ENCODE measurements at places on chromosomes 1 and 21.

DNA sequence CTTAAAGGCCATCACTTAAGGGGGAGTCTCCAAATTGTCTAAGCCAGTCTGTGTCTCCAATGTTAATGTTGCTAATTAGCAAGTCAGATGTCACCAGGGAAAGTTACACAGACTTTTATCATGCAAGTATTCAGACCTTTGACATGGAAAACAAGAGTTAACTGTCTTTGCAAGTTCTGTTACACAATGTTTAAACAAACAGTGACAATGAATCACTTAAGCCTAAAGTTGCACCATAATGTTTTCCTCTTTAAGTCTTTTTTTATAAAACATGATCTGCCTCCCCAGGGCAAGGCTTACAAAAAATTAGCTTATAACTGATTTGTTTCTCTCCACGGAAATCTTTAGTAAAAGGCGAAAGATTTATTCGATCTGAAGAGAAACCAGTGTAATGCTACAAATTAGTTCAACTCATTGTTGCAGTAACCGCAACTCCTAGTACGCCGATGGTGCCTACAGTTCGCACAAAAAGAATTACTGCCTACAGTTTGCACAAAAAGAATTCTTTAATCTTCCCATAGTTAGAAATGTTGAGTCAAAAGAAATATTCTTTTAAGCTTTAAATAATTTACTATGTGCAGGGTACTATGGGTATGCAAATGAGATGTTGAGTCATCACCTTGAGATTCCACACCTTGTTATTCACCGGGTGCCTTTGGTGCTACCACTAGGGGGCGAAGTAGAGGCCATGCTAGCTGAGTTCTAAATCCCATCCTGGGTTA lies 45.3 kb downstream of the HHAT start:
- DNase-seq: no peak

GRCh38 chr1:81921851-81922462 lies 121.2 kb downstream of the ADGRL2 start:
- no peak for DNase-seq

DNA sequence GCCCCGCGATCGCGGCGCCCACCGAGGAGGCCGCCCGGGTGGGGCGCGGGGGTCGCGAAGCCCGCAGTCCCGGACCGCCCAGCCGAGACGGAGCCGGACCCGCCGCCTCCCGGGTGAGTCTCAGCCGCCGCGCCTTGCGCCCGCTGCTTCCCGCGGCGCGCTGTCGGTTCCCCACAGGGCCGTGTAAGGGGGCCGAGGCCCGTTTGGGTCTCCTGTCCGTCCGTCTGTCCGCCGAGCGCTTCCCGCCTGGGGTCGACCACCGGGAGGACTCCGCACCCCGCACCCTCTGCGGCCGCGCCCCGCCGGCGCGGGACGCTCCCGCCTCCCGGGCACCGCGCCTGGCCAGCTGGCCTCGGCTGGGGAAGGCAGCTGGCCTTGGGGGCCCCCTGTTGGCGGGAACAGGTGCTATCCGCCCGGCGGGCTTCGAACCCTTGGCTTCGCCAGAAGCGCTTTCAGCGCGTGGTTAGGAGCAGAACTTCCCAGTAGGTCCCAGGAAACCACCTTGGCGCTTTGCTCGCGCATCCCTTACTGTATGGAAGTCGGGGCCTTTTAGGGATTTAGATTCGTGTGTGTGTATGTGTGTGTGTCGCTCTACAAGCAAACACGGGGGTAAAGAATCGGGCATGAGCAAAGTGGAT lies 414 bp downstream of the TMEM51 start:
- peak; percentile 77 for DNase-seq

GRCh38 chr1:228352677-228353481 lies 53.8 kb downstream of the TRIM11 start:
- no peak for DNase-seq

DNA sequence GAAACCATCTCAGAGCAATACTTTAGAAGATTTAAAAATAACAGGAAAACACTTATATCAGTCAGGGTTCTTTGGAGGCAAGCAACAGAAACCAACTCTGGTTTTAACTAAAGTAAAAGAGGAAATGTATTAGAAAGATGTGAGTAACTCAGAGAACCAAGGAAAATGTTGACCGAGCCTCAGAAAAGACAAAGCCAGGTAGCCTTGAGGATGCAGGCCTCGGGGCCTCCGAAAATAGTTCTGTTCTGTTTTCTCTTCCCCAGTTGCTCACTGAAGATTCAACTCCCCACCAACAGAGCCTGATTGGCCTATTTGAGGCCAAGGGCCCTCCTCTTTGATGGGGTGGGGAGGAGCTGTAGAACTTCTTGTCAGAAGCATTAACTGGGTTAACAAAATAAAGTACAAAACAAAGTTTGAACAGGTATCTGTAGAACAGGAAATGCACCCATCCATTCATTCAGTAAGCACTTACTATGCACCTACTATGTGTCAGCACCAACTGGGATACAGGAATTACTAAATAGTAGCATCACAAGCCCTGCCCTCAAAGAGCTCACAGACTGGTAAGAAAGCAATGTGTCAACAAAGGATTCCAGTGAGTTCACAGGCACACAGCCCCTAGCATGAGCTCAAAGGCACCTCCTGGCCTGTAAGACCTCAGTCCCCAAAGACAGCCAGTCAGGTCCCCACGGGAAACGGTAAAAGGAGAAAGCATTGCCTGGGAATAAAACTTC lies 12.6 kb downstream of the SLAMF8 start:
- DNase-seq: no peak

DNA sequence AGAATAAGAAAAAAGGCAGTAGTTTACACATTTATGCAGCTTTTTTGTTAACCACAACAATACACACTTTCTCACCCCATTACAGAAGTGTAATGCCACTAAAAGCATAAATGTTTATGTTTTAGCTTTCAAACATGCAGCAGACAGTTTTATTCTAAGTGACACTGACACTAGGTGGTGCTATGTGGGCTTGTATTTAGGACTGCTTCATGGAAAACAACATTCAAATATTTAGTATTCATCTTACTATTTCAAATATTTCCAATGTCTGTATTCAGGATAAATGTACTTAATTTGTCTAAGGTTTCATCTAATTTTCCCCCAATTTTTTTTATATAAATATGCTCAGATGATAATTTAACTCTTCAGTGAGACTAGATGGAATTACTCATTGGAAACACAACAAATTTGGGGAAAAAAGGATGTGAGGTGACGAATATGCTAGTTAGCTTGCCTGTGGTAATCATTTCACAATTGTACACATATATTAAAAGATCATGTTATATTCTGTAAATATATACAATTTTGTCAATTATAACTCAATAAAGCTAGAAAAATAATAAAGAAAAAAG lies 71.4 kb downstream of the USP1 start:
- DNase-seq: no peak

DNA sequence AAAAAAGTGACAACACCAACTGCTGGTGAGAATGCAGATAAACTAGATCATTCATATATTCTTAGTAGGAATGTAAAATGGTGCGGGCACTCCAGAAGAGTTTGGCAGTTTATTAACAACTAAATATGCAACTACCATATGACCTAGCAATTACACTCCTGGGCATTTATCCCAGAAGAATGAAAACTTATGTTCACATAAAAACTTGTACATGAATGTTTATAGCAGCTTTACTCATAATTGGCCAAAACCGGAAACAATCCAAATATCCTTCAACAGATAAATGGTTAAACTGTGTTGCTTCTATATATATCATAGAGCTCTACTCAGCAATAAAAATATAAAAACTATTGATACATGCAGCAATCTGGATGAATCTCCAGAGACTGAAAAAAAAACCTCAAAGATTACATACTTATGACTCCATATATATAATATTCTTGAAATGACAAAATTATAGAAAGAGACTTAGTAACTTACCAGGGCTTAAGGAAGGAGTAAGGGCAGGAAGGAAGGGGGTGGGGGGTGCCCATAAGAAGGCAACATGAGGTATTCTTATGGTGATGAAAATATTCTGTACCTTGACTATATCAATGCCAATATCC lies 99.9 kb downstream of the KCNH1 start:
- DNase-seq: no peak

DNA sequence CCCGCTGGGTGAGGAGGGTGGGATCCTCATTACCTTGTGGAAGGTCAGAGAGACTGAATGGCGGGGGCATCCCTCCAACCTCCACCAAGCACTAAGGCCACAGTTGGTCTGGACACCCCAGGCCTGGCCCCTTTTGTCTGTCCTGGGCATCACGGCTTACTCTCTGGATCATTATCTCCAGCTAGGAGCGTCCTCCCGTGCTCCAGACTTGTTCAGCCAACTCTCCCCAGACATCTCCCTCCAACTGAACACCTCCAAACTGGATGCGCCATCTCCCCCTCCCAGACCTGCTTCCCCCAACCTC lies 7.3 kb upstream of the GJB5 start:
- no peak for DNase-seq

- DNase-seq: no peak
Measured at GRCh38 chr1:61561666-61562065, 163.3 kb downstream of the TM2D1 start.

GRCh38 chr1:162107911-162108310 lies 38.4 kb downstream of the NOS1AP start:
- no peak for DNase-seq

- no peak for DNase-seq
Measured at GRCh38 chr1:192901500-192901899, 92.7 kb downstream of the RGS2 start.

DNA sequence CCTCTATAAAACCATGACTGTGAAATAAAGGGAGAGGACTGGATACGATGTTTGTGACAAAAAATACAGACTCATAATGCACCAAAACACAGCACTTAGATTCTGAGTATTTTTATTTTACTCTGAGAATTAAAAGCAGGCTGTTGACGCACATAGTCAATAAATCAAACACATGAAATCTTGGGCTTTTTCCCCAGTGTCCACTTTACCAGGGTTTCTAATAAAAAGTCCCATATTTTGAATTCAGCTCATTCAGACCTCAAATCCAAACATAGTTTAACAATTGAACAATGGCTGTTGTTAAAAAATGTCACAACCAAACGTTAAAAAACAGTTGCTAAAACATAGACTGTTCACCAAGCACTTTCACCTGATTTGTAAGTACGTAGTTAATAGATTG lies 553.4 kb downstream of the LTN1 start:
- no peak for DNase-seq

DNA sequence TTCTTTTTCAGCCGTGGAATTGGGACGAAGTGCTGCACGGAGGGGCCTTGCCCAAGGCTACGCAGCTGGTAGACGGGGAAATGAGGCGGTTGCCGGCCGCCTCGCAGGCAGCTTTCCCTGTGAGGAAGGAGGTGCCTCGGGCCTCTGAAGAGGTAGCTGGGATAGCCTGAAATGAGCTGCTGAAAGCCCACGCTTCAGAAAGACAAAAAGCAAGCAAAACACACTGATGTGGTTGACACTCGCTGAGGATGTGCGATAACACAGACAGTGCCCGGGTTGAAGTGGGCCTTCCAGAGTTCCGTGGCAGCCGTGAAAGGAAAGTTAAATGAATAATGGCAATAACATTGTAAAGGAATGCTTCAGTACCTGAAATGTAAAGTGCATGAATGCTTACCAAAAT lies 47.2 kb downstream of the S1PR1 start:
- DNase-seq: no peak

DNA sequence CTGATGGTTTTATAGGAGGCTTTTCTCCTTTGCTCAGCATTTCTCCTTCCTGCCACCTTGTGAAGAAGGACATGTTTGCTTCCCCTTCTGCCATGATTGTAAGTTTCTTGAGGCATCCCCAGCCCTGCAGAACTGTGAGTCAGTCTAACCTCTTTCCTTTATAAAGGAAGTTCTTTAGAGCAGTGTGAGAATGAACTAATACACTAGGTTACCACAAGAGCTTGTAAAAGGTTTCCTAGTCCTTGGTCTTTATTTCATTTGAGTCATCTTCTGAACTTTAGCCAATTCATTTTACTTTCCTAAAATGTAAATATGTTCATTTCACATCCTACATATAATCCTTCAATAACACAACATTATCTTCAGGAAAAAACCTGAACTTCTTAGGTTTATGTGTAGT lies 365.3 kb downstream of the HHIPL2 start:
- no peak for DNase-seq

GRCh38 chr1:212438831-212439237 lies 6.1 kb downstream of the NENF start:
- DNase-seq: no peak

GRCh38 chr1:59485949-59486348 lies 189.1 kb downstream of the FGGY start:
- DNase-seq: no peak

GRCh38 chr1:226350519-226350865 lies 41.5 kb upstream of the LIN9 start:
- no peak for DNase-seq

DNA sequence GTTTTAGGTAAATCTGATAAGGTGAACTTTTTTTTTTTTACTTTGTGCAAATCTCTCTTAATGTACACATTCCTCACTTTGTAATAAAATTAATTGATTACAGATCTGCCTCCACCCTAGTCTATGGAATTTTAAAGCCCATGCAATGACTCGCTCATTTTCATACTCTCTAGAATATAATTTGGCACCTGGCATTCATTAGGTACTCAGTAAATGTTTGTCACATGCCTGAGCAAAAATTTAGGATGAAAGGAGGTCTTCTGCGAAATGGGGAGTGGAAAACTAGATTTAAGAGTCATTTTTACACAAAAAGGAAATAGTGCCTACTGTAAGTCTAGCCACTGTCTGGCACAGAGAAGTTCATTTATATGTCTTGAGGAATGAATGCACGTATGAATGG lies 350.1 kb downstream of the DPYD start:
- DNase-seq: no peak

DNA sequence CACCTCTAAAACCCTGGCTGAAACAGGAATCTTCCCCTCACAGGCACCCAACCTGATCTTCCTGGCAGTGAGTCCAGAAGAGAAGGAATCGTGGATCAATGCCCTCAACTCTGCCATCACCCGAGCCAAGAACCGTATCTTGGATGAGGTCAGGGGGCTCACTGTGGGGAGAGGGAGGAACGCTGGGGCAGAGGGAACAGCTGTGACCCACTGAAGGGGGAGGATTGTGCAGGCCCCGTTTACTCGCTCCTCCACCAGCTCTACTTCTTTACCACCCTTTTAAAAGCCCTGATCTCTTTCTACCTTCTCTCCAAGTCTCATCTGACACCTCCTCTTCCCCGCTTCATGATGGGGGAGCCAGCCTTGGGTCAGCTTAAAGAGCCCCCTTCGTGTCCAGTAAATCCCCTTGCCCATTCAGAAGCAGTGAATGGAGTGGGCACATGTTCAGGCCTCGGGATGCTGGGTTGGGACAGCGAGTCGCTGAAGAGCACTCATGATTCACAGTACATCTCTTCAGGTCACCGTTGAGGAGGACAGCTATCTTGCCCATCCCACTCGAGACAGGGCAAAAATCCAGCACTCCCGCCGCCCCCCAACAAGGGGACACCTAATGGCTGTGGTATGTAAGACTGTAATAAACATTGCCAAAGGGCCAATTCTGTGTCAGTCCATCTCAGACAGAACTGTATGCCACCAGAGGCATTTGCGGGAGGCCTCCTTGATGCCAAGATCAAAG lies 7.3 kb downstream of the PLEKHO1 start:
- DNase-seq: no peak

DNA sequence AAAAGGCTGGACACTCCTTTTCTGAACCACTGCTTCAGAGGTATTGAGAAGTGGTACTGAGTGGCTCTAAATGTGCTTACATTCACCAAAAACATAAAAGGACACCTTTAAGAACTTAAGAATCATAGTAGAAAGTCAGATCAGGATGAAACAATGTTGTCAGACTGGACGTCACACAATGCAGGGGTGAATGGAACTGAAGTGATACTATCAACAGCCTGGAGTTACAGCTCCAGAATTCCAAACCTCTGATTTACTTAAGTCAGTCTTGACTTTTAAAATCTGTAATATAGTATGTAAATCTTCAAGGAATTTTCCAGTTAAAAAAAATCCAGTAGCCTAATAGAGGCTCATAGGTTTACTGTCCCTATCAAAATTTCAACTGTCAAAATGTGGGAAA lies 19.3 kb downstream of the ELK4 start:
- no peak for DNase-seq

Data from mesothelial cell of epicardium (in vitro differentiated cells).